ENCODE measurements at places on chromosomes 13 and 19. TPM values are rescaled to one million over a fixed set of nuclear protein-coding genes. Genes with fewer than 3 reads are reported as not detected.

DNA sequence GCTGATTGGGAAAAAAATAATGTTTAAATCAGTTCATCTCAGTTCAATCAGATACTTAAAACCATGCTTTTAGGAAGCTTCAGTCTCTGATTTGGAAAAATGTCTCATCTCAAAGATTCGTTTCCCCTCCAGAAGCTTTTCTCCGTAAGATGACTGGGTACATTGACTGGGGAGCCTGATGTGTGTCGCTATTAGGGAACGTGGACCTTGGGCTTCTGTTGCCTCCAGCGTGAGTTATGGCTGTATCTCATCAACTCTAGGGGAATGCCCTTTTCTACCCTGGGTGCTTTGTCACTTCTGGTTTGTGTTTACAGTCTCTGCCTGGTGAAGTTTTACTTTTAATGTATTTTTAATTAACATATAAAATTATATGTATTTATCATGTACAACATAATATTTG lies 635.5 kb upstream of the GPC6 start:
- DNase-seq: no peak

DNA sequence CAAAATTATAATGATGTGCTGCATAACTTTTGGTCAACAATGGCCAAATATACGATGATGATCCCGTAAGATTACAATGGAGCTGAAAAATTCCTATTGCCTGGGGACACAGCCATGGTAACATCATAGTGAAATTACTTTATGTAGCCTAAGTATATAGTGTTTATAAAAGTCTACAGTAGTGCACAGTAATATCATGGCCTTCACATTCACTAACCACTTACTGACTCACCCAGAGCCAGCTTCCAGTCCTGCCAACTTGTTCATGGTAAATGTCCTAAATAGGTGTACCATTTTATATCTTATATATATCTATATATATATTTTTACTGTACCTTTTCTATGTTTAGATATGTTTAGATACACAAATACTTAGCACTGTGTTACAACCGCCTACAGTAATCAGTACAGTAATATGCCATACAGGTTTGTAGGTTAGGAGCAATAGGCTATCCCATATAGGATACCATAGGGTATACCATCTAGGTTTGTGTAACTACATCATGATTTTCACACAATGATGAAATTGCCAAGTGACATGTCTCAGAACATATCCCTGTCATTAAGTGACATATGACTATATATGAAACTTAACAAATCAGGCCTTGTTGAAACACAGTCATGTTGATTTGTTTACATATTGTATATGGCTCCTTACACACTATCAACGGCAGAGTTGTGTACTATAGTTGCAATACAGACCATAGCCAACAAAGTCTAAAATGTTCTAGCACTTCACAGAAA lies 23.7 kb downstream of the DIS3 start:
- DNase-seq: no peak

MIDN gene
- 156 TPM for total RNA-seq

DNA sequence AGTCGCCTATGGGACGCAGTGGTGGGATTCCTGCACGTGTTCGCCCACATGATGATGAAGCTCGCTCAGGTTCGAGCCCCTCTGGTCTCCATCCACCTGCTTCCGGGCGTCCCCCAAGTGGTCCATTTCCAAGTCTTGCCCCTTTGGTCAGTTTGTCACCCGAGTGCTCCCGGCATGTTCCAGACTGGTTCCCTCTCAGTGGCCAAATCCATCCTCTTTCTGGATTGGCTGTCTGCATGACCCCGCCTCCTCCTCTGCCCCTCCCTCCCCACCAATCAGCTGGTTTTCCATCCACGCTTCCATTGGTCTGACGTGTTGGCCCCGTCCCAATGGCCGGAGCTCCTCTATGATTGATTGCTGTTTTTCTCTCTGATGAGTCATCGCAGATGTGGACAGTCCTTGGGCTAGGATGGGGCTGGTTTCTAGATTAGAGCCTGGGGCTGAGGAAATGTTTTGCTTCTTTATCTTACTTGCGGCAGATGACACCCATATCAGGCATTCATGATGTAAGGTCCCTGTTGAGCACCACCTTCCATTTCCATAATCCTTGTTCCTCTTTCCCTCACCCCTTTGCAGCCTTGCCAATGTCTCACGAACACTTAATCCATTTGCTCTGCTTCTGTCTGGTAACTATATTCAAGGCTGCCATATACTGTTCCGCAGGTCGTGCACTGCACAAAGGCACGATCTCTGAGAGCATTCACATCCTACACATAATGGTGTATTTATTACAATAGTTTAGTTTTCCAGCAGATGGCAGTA lies 73.8 kb downstream of the MAP4K1 start:
- no peak for DNase-seq

DMKN gene
- total RNA-seq: 3.1 TPM

- no peak for DNase-seq
Observed at GRCh38 chr13:77034881-77035280, 7.9 kb upstream of the FBXL3 start.

DNA sequence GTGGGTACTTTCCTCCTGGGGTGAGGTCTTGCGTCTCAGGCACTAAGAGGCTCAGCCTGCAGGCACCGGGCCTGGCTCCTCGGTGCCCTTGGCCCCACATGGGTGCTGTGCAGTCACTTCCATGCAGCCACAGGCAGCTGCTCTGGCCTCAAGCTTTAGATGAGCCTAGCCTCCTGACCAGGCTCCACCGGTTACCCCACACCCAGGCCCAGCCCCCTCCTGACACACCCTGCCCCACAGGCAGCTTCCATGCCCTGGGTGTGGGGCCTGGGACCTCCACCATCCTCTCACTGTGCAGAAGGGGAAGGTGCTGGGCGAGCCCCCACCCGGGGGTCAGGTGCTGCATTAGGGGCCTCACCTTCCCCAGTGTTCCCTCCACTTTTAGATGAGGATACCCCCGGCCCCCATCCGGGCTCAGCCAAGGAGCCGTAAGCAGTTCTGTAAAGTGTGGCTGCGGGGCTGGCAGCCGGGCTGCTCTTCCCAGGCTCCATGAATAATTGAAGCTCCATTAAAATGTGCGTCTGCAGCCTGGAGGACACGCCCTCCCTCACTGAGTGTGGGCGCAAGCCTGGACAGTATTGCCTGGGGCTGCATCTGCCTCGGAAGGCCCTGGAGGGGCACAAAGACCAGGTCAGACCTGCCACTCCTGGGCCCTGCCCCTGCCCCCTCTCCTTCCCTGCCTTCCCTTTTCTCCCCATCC lies 72.5 kb upstream of the KCTD15 start:
- DNase-seq: no peak

- peak; percentile 89 for DNase-seq
Observed at GRCh38 chr13:26721251-26722121, 39.1 kb downstream of the GPR12 start.

- DNase-seq: no peak
Observed at GRCh38 chr19:17441241-17442021, 7.0 kb downstream of the TMEM221 start.

PPAN gene
- 52.1 TPM for total RNA-seq

GRCh38 chr19:30371161-30371836 lies 885 bp upstream of the ZNF536 start:
- DNase-seq: no peak

DNA sequence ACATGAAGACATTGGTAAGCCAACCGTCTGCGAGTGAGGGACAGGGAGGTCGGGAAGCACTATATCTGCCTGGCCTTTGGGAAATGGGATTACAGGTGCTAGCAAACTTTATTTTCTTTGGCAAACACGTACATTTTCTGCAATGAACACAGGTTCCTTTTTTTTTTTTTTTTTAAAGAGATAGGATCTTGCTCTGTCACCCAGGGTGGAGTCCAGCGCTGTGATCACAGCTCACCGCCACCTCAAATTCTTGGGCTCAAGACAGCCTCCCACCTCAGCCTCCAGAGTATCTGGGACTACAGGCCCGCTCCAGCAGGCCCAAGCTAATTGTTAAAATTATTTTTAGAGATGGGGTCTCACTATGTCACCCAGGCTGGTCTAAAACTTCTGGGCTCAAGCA lies 24.2 kb downstream of the ELAVL1 start:
- DNase-seq: no peak

DNA sequence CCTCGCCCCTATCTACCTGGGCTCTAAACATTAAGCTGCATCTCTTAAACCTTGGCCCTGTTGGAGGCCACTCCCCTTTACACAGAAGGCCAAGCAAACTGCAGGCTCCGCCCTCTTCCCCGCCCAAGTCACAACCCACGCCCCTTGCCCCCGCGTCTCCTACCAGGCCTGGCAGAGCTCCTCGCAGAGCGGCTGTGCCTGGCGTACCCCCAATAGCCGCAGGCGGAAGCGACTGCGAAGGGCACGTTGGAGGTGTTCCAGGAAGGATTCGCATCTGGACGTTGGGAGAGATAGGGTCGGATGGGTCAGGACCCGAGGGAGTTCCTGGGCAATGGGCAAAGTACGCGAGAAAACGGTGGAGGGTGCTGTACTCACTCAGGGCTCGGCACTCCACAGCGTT lies 5.9 kb downstream of the RTBDN start:
- no peak for DNase-seq

DNA sequence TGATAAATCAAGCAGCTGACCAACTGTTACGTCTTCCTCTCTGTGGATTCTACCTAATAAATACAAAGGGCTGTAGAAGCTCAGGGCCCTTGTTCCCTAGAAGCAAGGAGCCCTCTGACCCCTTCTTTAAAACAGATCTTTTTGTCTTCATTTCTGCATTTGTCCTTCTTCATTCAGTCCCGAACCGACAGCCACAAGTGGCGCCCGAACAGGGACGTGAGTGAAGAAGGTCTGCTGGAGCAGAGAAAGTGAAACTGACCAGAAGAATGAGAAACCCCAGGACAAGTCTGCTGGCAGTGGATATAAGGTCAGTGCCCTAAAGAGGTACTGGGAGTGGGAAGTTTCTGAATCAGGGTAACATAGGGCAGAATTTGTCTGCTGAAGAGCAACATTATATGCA lies 13.1 kb downstream of the ZNF773 start:
- DNase-seq: no peak

C19orf53 gene
- total RNA-seq: 71.5 TPM

DNA sequence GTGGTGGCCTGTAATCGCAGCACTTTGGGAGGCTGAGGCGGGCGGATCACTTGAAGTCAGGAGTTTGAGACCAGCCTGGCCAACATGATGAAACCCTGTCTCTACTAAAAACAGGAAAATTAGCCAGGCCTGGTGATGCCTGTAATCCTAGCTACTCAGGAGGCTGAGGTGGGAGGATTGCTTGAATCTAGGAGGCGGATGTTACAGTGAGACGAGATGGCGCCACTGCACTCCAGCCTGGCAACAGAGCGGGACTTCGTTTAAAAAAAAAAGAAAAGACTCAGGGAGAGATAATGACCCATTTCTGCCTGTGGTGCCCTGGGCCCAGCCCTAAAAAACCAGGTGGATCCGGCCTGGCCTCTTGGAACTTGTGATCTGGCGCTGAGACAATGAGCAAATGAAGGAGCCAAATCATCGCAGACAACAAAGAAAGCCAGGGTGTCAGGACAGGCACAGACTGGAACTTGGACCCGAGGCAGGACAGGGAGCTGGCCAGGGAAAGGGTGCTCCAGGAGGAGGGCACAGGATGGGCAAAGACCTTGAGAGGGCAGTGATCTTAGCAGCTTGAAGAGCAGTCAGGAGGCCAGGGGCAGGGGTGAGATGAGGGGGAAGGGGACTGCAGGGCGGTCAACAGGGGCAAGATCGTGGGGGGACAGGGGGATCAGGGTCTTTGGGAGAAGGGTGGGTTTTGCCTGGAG lies 962 bp upstream of the JAK3 start:
- no peak for DNase-seq

STXBP2 gene
- 60.4 TPM for total RNA-seq

DNA sequence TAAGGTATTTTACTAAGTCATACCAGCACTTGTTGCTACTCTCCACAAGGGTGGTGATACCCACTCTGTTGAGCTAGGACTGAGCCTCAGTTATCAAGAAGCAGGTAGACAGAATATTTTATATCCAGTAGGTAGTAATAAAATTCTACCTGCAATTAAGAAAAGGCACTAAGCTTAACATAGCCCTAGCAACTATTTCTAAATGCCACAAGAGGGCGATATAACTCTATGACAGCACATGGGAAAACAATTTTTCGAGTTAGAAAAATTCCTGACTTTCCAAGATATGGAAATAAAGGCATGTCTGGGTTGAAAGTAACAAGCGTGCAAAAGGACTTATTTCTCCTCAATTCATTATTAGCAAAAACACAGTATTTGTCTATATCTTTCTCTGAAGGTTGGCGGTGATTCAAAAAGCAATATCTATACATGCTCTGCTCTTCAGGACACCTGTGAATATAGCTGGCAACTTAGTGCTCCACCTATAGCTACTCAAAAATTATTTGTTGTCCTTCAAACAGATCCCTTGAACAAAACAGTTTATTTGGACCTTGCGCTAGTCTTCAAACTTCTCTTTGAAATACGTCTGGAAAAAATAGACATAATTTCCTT lies 14.7 kb downstream of the CCDC169 start:
- no peak for DNase-seq

- DNase-seq: no peak
Observed at GRCh38 chr13:66036024-66036614, 1194.0 kb downstream of the PCDH9 start.

GRCh38 chr13:43879755-43880181 lies at the start of gene LACC1:
TSS of gene LACC1 (plus strand) at chr13:43879904. CDS start at chr13:43880986, 1,082 bp downstream.
- DNase-seq: no peak

DNA sequence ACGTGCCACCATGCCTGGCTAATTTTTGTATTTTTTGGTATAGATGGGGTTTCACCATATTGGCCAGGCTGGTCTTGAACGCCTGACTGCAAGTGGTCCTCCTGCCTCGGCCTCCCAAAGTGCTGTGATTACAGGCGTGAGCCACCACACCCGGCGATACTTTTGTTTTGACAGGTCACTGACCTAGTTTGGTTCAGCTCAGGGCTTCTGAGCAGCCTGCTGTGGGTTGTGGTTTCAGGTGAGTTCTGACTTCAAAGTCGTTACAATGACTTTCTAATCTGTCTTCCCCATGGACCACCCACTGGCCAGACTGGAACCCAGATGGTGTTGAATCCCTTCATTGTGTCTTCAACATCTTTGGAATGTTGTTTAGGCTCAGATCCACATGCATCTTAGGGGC lies 73.8 kb downstream of the TRPM4 start:
- no peak for DNase-seq

GRCh38 chr13:96003304-96003703 lies 49.9 kb downstream of the UGGT2 start:
- no peak for DNase-seq

ZNF726 gene
- 0.74 TPM for total RNA-seq

DNA sequence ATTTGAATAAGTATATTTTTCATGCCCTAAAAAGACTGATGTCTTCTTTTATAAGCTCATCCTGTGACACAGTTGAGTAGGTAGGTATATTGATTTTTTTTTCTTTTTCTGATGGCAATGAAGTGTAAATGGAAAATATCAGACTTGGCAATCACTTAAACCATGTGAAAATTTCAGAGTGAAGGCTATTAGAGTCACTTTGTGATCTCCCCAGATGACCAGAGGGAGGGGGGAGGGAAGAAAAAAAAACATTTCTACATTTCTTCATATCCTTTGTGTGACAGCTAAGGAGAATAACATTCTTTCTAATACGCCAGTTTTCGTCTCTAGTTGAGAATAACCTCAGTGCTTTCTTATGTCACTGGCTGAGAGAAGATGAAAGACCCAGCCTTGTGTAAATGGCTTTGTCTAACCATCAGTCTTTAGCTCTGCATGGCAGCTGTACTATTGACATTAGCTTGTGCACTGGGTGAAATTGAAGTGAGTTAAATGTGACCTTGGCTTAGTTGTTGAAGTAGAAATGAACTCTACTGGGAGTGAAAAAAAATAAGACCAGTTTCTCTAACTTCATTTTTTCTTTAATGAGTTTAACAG lies 332.1 kb upstream of the DACH1 start:
- DNase-seq: no peak
